ENCODE measurements at places on chromosomes 1 and 21. TPM values are rescaled to one million over a fixed set of nuclear protein-coding genes. Genes with fewer than 3 reads are reported as not detected.

CD48 gene
- 1.00 TPM for total RNA-seq

IL23R gene
- not detected for total RNA-seq

FCRL1 gene
- total RNA-seq = not detected

PLD5 gene
- 0.24 TPM for total RNA-seq

FCRL5 gene
- total RNA-seq = 0.30 TPM

LAMB3 gene
- total RNA-seq = 3.6 TPM

ARPC5 gene
- 49.8 TPM for total RNA-seq

KCNE2 gene
- 0.22 TPM for total RNA-seq

HSD3B2 gene
- not detected for total RNA-seq

CYP4A11 gene
- not detected for total RNA-seq

IRF6 gene
- 34.0 TPM for total RNA-seq

TCHHL1 gene
- total RNA-seq = not detected

PLCH2 gene
- 0.11 TPM for total RNA-seq

KRTAP21-2 gene
- not detected for total RNA-seq

PTPRC gene
- 11.4 TPM for total RNA-seq

ELF3 gene
- 2.0 TPM for total RNA-seq

ATAD3A gene
- total RNA-seq = 13.7 TPM

TTC34 gene
- 0.35 TPM for total RNA-seq

LIN28A gene
- not detected for total RNA-seq

OR6Y1 gene
- not detected for total RNA-seq

ARTN gene
- total RNA-seq = 0.70 TPM

HPDL gene
- not detected for total RNA-seq

TXNDC12 gene
- 22.0 TPM for total RNA-seq

OR2L13 gene
- total RNA-seq = not detected

CELA3B gene
- total RNA-seq = not detected

USF1 gene
- total RNA-seq = 29.2 TPM

TFF3 gene
- 4.8 TPM for total RNA-seq

SYNC gene
- 18.2 TPM for total RNA-seq

MXRA8 gene
- 30.5 TPM for total RNA-seq

NHLH1 gene
- total RNA-seq = not detected

LGALS8 gene
- total RNA-seq = 77.6 TPM

RHCE gene
- total RNA-seq = 0.57 TPM

TENT5C gene
- 7.4 TPM for total RNA-seq

Data from cardiac septum (tissue), 1 donor.